Heart right ventricle (tissue), 16 donors: ENCODE measurements at places on chromosomes 6 and 20. TPM values are rescaled to one million over a fixed set of nuclear protein-coding genes. Genes with fewer than 3 reads are reported as not detected.

DNA sequence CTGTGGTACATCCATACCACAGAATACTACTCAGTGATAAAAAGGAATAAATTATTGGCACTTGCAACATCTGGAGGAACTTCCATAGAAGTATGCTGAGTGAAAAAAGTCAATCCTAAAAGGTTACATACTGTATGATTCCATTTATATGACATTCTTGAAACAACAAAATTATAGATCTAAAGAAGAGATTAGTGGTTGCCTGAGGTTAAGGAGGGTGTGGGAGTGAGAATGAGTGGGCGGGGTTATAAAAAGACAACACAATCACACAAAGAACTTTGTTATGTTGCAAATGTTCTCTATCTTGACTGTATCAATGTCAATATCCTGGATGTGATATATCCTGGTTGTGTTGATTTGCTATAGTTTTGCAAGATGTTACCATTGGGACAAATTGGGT lies 21.2 kb downstream of the SNRPB start:
- no peak for DNase-seq

DNA sequence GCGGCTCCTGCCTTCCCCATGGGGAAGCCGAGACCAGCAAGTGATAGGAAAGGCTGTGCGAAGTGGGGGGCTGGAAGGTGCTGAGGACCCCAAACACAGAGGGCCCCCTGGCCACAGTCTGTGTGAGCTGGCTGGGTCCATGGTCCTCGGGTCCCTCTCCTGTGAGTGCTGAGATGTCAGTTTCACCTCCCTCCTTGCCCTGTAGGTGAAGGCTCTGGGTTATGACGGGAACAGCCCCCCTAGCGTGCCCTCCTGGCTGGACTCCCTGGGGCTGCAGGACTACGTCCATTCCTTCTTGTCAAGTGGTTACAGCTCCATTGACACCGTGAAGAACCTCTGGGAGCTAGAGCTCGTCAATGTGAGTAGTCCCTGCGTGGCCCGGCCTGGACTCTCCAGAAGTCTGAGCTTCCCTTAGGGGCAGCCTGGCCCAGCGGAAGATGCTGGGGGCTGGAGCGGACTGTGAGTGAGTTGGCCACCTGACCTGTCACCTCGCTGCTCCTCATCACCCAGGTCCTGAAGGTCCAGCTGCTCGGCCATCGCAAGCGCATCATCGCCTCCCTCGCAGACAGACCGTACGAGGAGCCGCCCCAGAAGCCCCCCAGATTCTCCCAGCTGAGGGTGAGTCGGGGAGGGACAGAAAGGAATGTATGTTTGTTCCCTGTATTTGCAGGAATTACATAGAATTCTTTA lies 61.7 kb downstream of the TCP11 start:
- DNase-seq, result no peak

- no peak for DNase-seq
These were observed 1.8 kb upstream of the PRR18 start for GRCh38 chr6:166309977-166310376.

DNA sequence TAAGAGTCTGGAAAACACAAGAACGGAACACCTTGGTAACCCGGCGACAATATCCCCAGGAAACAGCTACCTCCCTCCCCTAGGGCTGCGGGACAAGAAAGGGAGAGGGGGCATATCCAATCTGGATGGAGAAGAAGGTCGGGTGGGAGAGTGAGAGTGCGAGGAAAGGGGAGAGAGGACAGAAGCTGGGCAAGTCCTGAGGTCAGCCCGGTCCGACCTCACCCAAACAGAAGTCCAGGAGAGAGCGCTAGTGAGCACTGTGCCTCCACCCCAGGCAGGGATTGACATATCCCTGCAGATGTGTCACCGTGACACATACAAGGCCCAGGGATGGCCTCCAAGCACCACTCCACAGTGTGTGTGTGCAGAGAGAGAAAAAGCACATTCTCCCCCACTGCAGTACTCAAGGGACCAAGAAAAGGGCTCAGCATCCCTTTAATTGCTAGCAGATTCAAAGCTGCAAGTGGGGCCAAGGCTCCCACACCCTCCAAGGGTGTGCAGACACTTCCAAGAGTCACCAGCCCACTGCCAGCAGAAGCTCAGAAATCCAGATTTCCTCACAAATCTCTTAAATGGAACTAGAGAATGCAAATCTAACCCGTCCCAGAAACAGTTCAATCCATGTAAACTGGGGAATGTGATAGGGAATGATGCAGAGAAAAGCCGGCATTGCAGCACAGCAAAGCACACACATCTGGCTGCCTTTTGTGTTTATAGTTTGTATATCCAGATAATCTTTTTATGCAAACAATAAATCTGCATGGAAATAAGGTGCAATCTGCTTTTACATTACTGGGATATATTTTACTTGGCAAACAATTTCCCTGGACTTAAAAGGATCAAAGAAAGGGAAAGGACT lies 3.1 kb downstream of the PXDC1 start:
- DNase-seq, result peak; percentile 66

- no peak for DNase-seq
These were observed 10.5 kb upstream of the DEFB128 start for GRCh38 chr20:199996-200395.

DNA sequence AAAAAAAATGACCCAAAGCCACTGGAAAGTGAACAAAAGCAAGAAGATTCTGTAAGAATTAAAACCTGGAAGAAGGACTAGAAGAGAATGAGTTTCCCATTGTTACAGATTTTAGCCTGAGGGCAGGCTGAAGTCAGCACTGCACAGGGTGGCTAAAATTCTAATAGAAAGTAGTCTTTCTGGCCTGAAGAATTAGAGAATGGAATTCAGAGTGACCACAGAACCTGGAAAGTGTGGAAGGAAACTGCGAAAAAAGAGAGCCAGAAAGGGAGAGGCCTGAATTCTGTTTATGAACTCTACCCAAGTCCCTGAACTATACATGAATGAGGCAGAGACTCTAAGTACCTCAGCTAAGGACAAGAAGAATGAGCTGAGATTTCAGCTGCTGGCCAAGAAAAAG lies 38.9 kb upstream of the FILIP1 start:
- DNase-seq, result no peak

DNA sequence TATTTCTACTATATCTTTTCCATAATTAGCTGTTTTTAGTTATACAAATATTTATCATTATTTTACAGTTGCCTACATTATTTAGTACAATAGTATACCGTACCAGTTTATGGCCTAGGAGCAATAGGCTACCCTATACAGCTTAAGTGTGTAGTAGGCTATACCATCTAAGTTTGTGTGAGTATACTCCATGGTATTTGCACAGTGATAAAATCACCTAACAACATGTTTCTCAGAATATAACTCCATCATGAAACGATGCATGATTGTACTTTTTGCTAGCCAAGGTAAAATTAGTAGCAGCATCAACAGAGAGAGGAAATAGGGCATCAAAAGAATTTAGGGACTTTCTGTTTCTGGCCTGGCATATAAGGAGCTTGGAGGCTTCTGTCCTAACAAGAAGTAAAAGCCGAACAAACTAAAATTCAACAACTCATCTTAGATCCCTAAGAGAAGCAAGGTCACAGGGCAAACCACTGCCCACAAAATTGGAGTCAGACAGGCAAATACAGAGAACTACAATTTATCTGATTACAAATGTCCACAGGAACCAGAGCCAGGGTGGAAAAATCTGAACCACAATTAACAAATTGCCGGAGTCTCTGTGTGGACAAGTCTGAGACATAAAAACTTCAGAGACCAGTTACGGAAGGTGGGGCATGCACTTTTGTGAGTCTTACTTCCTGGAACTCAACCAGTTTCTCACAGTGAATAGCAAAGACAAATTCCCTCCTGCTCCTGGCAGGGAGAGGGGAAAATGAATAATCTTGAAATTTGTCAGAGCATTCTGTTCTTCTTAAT lies 671.4 kb downstream of the RFPL4B start:
- DNase-seq, result peak; percentile 22

DNA sequence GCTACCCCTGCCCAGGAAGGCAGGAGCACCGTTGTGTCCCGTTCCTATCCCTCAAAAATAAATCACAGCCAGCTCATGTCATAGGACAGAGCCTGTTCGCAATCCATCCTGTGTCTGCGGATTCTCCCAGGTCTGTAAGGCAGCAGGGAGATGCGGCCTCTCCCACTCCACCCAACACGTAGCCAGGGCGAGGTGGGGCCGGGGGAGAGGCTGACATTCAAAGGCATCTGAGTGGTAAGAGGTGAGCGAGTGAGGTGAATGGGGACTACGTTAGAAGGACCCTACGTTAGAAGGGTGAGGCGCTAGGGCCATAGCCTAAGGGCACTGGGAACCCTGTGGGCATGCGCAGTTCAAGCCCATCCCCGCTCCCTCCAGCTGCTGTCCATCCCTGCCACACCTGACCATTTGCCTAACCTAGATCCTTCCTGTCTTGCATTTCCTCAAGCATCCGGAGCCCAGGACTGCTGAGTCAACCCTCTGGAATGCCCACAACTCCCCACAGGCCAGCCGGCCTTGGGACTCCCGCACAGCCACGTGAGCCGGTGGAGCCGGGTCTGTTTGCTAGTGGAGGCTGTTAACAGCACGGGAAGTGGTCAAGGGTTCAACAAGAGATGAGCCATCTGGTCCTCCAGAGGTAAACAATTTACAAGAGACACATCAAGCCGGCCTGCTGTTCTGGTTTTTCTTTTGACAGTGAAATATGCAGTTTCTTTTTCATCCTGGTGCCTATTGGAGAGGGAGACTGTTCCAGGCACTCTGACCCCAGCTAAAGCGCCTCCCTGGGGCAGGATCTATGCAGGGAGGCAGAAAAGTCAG lies 45.9 kb downstream of the RIPOR3 start:
- DNase-seq, result peak; percentile 75

DNA sequence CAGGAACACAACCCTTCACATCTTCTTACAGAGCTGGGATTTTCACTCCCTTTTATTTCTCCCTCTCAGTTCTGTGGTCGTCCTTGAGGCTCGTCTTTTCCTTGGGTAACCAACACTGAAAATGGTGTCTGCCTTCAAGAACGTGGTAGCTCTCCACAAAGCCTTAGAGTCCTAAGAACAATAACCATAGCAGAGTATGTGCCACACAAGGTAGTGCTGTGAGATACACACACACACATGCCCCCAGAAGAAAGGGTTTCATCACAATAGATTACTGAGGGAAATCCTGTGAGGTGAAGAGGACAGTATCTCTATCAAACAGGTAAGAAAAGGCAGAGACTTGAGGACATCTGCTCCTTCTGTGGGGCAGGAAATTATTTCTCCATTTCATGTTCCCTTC lies 104.8 kb upstream of the HDAC2 start:
- DNase-seq, result no peak

- DNase-seq, result no peak
These were observed 57.8 kb upstream of the NELFCD start for GRCh38 chr20:58923117-58923712.

GRCh38 chr20:64138276-64138815 lies 25.9 kb upstream of the MYT1 start:
- no peak for DNase-seq

- DNase-seq, result no peak
These were observed 833.8 kb upstream of the CITED2 start for GRCh38 chr6:140208286-140208685.

DNA sequence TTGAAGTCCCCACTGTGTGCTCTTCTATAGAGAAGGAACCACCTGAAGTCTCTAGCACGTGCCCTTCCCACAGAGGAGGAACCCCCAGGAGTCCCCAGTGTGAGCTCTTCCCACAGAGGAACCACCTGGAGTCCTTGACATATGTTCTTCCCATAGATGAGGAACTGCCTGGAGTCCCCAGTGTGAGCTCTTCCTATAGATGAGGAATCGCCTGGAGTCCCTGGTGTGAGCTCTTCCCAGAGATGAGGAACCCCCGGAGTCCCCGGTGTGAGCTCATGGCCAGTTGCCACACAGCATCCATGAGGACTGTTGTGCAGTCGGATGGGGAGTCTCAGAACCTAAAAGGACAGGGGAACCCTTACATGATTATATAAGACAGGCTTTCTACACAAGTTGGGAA lies 158.1 kb upstream of the THBS2 start:
- DNase-seq, result no peak

DNA sequence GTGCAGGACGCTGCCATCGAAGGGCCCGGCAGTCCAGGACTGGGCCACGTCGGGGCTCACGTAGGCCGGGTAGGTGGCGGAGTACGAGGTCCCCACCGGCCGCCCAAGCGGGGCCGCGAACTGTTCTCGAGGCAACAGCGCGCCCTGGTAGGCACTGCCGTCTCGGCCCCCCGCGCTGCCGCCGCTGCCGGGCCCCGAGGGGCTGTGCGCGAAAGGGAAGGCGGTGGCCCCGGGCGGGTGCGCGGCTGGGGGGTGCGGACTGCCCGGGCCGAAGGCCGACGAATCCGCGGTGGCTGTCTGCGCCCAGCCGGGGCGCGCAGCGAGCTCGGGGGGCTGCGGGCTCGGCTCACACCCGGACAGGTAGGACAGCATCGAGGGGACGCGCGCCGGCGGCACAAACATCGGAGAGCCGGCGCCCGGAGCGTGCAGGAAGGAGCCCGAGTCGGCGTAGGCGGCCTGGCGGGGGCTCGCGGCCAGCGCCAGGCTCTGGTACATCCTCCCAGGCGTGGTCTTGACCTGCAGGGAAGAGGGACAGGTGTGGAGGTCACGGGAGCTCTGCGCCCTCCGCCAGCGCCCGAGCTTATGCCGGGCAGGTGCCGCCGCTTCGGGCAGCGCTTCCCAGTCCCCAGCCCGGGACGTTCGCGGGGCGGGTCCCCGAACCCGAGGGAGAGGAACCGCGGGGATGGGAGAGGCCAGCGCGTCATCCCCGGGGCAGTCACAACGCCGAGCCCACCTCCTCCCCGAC lies 596 bp downstream of the GATA5 start:
- DNase-seq, result no peak

- no peak for DNase-seq
These were observed 58.0 kb downstream of the ERMARD start for GRCh38 chr6:169809386-169809785.

DNA sequence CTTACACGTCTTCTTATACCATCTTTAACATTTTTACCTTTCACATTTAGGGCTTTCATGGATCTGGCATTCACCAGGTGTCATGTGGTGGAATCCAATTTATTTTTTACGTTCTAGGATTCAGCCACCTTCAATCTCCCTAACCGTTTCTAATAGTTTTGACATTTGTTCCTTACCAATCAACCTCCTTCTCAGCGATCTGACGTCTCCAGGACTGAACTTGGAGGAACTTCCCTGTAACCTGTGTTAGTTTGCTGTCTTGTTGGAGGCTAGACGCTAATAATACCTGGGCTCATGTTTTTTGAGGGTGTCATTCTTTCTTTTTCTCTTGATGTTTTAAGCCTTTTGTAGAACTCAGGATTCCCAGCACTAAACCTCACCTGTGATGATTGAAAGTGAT lies 351.6 kb downstream of the THBS2 start:
- DNase-seq, result no peak

GRCh38 chr20:35901678-35902544 lies 52.4 kb downstream of the SCAND1 start:
- no peak for DNase-seq

GHRH gene
- total RNA-seq, result not detected

RGS19 gene
- total RNA-seq, result 2.8 TPM

BTNL2 gene
- not detected for total RNA-seq

KCNB1 gene
- total RNA-seq, result 1.1 TPM

CLDN20 gene
- total RNA-seq, result not detected

CPNE5 gene
- 66.1 TPM for total RNA-seq

COL12A1 gene
- total RNA-seq, result 14.1 TPM

RAET1G gene
- not detected for total RNA-seq

ATG5 gene
- total RNA-seq, result 13.5 TPM

NKAPL gene
- total RNA-seq, result 7.6 TPM

GJA10 gene
- not detected for total RNA-seq

TRAPPC3L gene
- 0.22 TPM for total RNA-seq
